ENCODE measurements at places on chromosomes 4 and X. TPM values are rescaled to one million over a fixed set of nuclear protein-coding genes. Genes with fewer than 3 reads are reported as not detected.
A peak's percentile ranks its signal among the peaks of the same experiment; 100 is the strongest.

Gene ESX1
- not detected for total RNA-seq

Gene GLOD5
- not detected for total RNA-seq

Gene DAPP1
- not detected for total RNA-seq

Gene CXCL5
- total RNA-seq: 0.28 TPM

Gene CCKAR
- not detected for total RNA-seq

Gene VSIG1
- not detected for total RNA-seq

Gene SSX1
- not detected for total RNA-seq

DNA sequence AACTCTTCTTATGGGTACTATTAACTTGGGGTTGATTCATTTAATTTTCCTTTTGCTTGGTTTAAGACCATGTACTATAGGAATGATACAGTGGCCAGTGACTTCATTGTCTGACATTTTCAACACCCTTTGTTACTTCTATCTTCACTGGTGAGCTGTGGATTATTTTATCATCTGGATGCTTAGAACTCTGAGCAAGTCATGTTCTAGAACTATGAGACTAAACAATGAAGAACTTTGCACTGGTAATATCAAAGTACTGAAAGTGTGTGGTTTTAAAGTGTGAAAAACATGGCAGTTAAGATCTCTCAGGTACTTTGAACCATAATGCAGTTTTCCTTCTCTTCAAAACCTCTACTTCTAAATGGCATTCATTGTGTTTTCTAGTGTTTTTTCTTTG lies 47.8 kb downstream of the MAP7D3 start:
- no peak for DNase-seq
- H3K4me3 ChIP-seq: no peak overlapping the region
- no peak overlapping the region for H3K27ac ChIP-seq
- H3K27me3 ChIP-seq: no peaks in the 10 kb centered on the region
- peaks cover 2% of the 10 kb centered on the region for H3K36me3 ChIP-seq

DNA sequence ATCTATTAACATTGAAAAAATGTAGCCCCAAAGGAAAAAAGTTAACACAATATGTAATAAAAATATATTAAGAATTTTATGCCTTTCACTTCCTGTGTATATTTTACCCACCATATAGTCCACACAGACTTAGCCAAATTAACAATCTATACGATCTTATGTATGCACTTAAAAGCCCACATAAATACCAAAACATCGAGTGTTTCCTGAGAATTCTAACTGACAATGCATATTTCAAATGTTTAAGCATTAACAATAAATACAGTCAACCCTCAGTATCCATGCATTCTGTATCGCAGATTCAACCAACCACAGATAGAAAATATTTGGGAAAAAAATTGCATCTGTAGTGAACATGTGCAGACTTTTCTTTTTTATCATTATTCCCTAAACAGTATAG lies 226.8 kb downstream of the COL25A1 start:
- no peaks in the 10 kb centered on the region for H3K27me3 ChIP-seq
- DNase-seq: no peak
- H3K4me3 ChIP-seq: no peak overlapping the region
- no peak overlapping the region for H3K27ac ChIP-seq

DNA sequence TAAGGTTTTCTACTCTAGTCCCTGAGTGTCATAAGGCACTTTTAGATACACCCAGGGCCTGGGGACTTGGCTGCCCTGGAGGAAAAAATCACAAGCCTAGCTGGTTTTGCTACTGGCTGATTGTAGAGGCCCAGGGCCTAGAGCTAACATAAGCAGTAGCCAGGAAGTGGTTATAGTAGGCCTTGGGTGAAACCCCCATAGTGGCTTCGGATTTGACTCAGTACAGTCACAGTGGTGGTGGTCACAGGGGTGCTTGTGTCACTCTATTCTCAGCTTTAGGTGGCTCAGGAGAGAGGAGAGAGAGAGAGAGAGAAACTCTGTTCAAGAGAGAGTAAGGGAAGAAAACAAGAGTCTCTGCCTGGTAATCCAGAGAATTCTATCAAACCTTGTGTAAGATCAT lies 194.5 kb upstream of the EDA2R start:
- H3K4me3 ChIP-seq: no peak overlapping the region
- H3K4me1 ChIP-seq: no peaks in the 10 kb centered on the region
- H3K27me3 ChIP-seq: no peaks in the 10 kb centered on the region
- DNase-seq: no peak
- no peaks in the 10 kb centered on the region for H3K36me3 ChIP-seq

GRCh38 chr4:37338972-37339371 lies 94.4 kb downstream of the NWD2 start:
- H3K36me3 ChIP-seq: no peaks in the 10 kb centered on the region
- no peaks in the 10 kb centered on the region for H3K27me3 ChIP-seq
- no peak for DNase-seq
- no peak overlapping the region for H3K27ac ChIP-seq
- no peak overlapping the region for H3K4me3 ChIP-seq

DNA sequence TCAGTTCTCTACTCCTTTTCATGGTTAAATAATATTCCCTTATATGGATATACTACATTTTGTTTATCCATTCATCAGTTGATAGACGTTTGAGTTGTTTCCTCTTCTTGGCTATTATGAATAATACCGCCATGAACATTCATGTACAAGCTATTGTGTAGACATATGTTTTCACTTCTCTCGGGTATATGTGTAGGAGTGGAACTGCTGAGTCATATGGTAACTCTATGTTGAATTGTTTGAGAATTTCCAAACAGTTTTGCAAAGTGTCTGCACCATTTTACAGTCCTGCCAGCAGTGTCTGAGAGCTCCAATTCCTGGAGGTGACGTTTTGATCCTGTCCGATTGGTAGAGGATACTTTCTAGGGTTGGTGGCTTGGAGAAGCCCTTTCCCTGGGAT lies 23.6 kb downstream of the PLAC1 start:
- no peak for DNase-seq
- H3K4me3 ChIP-seq: no peak overlapping the region
- no peaks in the 10 kb centered on the region for H3K36me3 ChIP-seq
- no peaks in the 10 kb centered on the region for H3K27me3 ChIP-seq
- H3K27ac ChIP-seq: no peak overlapping the region

DNA sequence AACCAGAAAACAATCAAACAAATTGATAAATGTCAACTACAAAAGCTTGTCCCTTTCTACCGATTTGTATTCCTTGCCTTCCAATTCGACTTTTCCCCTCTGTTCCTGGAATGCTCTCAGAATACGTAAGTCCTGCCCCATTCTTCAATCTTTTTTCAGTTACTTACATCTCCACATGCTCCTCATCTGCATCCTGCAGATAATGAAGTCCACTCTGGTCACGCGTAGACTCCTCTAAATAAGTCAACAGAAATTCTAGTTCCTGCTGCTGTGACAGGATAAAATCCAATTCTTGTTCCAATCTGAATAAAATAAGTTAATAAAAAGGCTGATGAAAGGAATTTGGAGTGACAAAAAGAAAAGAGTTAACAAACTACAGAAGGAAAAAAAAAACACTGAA lies 34.4 kb upstream of the RBM41 start:
- no peaks in the 10 kb centered on the region for H3K27me3 ChIP-seq
- no peaks in the 10 kb centered on the region for H3K4me1 ChIP-seq
- no peak overlapping the region for H3K27ac ChIP-seq
- peaks cover 5% of the 10 kb centered on the region for H3K36me3 ChIP-seq
- DNase-seq: no peak
- H3K4me3 ChIP-seq: no peak overlapping the region

DNA sequence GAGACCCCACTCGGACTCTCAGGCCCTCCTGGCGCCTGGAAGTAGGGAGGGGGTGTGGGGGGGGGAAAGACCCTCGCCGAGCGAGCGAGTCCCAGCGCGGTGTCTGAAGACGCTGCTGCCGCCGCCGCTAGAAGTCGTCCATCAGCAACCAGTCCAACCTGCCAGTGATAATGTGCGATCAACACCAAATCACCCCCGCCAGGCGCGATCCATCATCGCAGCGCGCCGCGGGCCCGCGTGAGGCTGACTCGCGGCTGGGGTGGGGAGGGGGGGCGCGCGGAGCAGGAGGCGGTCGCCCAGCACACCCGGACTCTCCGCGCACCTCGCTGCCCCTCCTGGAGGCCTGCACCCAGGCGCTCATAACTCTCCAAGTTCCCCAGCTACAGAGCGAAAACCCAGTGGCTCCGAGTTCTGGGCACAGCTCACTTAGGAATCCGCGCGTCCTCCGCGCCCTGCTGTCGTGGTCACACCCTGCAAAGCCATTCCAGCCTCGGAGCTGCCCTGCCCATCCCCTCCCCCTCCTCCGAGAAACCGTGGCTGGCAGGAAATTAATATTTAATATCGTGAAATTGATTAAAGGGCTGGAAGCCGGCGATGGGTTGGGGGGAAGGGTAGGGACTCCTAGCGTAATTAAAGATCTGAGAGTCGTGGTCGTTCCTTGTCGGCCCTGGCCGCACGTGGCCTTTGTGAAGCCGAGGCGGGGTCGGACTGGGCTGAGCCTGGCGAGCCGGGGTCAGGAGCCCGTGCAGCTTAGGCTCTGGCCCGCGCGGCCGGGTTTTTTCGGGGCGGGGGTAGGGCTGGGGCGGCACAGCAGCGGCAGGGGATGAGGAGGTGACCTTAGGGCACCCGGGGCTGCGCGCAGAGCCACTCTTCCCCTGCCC lies 58.1 kb upstream of the BCOR start:
- H3K4me3 ChIP-seq: peak overlapping the region; percentile 90
- DNase-seq: no peak
- H3K4me1 ChIP-seq: peaks cover 29% of the 10 kb centered on the region
- no peak overlapping the region for H3K27ac ChIP-seq
- peaks cover 6% of the 10 kb centered on the region for H3K36me3 ChIP-seq
- peaks cover 11% of the 10 kb centered on the region for H3K27me3 ChIP-seq

DNA sequence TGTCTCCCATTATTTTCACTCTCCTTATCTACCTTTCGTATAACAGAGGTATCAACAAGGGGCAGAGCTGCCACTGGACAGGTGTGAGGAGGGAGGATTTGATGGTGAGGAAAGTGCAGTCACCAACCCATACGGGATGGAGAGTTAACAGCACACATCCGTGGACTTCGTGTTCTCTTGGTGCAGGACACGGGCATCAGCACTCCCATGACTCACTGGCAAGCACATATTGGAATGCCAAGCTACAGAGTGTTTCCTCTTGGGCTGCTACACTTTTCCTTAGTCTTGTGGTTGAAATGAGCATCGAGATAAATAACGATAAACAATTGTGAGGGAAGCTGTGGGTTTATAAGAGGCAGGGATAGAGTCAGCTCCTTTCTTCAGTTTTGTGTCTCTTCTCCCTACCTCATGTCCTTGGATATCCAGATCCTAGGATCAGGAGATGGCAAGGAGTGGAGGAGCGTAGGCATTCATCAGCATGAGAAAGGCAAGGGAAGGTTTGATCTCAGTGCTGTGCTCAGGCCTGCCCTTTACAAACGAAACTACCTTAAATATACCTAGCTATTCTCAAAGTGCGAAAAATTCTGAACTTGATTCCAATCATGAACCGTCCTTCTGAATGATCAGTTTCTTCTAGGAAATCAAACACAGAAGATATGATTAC lies 96.3 kb downstream of the ZNF827 start:
- H3K36me3 ChIP-seq: peaks cover 24% of the 10 kb centered on the region
- no peak overlapping the region for H3K27ac ChIP-seq
- H3K4me1 ChIP-seq: peaks cover 21% of the 10 kb centered on the region
- no peaks in the 10 kb centered on the region for H3K27me3 ChIP-seq
- DNase-seq: no peak

Measured in neural crest cell (in vitro differentiated cells).